ENCODE measurements at places on chromosomes 2 and 18.

DNA sequence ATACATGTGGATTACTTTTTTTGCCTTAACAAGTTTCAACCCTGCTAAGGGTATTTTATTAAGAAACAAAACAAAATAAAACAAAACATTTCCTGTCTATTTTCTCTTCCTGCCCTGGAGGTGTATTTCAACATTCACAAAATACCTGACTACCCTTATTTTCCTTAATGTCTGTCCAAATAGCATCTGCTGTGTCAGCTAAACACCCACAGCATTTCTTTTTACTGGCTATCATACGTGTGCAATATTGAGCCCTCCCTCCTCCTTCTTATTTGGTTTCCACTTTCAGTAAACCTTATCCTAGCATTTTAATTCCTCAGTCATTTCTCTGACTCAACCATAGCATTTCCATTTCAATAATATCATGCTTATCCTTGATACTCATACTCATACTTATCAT is 1420.0 kb upstream of the ZEB2 start:
- DNase-seq = no peak

- DNase-seq = no peak
Observed at GRCh38 chr2:4668381-4668780, 965.0 kb downstream of the DCDC2C start.

GRCh38 chr2:100010606-100011005 is 131.8 kb downstream of the AFF3 start:
- DNase-seq = no peak

GRCh38 chr2:227939271-227940027 is 68.0 kb downstream of the DAW1 start:
- peak; percentile 70 for DNase-seq

GRCh38 chr2:216624251-216624650 is 9.0 kb upstream of the IGFBP2 start:
- DNase-seq = no peak

DNA sequence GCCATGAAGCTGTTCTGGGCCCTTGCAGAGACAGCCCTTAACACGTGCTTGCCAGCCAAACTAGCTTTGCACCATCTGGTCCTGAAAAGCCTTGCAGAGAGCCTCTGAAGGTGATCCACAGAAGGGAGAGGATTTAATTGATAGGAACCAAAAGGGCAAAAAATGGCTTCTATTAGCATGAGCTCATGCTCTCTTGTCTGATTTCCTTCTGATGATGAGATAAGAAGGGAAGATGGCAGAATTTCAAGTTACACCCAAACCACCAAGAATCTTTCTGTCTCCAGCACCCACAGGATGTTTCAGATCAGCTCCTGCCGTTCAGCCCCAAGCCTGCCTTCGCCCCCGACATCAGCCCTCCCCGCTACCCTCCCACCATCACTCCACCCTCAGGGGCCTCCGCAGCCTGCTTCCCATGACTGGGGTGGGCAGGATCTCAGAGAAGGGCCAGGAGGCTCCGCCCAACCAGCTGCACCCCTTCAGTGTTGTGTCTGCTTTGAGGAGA is 23.4 kb upstream of the GLI2 start:
- no peak for DNase-seq

- no peak for DNase-seq
Observed at GRCh38 chr2:111032721-111033429, 87.8 kb upstream of the BCL2L11 start.

DNA sequence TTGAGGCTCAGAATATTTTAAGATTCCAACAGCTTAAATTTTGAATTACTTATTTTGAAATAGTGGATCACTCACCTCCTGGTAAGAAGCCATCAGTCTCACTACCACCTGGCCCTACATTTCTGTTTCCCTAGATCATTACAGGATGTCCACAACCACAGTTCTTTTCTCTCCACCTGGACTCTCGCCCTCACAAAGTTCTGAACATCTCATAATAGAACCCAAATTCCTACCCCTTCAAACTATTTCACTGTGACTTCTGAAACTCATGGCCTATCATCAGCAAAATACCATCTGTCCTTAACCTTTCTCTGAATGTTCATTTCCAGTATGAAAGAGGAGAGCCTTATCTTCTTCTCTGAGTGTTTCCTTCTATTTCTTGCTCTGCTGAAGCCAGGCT is 299.2 kb upstream of the MGAT5 start:
- no peak for DNase-seq

GRCh38 chr2:68263632-68264031 is 11.3 kb upstream of the PPP3R1 start:
- no peak for DNase-seq

DNA sequence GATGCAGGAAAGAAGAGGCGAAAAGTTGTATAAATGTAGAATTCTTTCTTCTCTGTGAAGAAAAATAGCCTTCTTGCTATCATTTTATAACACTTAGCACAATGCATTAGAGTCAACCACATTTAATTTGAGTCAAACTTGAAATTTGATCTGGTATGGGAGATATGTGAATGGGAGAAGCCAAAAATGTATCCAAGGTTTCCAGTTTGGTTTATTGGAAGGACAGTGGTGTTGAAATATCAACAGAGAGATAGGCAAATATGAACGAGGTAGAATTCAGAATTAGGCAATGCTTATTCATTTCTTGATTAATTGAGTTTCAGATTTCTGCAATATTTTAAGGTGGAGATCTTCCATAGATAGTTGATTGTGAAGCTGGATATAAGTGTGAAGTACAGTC is 991.9 kb upstream of the CHAC2 start:
- DNase-seq = no peak

DNA sequence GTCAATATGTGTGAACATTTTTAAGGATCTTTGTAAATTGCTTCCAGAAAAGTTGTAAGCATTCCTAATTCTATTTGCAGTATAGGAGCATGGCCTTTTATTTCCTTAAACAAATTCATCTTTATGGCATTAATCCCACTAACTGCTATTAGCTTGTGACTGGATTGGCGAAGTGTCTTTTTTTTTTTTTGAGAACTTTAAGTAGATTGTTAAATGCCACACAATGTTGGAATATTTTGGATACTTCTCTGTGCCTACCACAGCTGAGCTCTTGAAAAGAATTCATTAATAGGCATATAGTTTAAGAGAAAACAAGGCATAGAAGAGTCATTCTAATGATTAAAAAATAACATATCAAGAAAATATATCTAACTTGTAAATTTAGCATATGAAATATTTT is 129.7 kb downstream of the LAMA3 start:
- DNase-seq = no peak

- no peak for DNase-seq
Observed at GRCh38 chr2:28435814-28436351, 43.2 kb downstream of the FOSL2 start.

DNA sequence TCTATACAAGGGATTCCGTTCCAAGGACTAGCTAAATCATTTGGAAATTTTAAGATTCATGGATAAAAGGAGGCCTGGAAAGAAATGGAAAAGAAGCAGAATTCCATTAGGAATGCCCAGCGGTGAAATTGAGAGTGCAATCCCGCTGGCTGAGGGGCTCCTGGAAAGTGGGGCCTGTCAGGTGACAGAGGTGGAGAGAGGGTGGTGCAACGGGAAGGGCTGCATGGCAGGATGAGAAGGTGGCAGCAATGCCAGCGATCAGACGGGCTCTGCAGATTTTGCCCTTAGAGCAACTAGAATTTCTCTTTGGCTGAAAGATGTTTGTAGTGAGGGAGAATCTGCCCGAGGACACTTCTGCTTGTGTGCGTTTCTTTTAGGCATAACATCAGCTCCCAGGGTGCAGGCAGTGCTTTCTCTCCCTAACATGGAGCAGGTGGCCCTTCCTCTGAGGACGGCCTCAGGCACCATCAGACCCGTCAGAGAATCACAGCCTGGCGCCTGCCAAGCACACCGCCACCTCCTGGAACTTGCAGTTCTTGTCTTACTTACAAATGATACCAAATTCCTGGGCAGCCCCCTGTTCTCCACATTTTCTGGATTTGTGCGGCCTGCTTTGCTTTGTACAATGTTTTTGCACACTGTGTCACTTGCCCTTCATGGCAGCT is 261.6 kb downstream of the NDUFA10 start:
- DNase-seq = no peak

GRCh38 chr2:65579506-65580235 is 147.3 kb upstream of the SPRED2 start:
- DNase-seq = no peak

GRCh38 chr2:127106457-127106990 is 430 bp downstream of the BIN1 start:
- DNase-seq = peak; percentile 43

DNA sequence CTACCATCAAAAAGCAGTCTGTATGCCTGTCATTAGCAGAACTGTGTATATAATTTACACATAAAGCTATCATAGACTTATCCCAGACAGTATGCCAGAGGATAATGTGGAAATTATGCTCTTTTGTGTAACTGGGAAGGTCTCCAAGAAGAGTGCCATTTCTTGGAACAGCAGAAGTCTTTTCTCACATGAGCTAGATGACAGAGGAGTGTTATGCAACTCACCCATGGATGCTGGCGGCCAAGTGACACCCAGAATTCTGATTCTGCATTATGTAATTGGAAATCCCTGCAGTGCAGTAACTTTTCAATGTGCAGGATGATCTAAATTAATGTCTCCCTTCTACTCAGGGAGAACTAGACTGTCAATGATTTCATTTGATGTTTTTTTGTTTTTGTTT is 160.0 kb downstream of the UBE2E3 start:
- peak; percentile 9 for DNase-seq

DNA sequence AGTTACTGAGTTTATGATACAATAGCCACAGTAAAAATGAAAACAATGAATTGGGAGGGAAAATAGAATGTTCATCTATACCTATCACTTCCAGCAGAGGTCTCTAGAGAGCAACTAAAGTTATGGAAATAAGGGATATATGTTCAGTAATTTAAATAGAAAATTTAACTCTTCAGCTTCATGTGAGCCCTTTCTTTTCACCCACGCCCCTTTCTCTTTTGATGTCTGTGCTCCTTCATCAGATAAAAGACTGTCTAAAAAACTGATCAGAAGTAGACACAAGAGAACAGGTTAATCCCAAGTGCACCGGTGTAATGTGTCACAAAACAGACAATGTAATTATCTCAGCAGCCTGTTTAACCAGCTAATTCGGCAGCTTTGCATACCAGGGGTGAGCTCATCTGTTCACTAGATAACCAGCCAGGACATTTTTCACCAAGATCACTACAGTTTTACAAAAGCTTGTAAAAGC is 238.5 kb upstream of the ERBB4 start:
- DNase-seq = peak; percentile 40

GRCh38 chr2:133509777-133510176 is 58.5 kb downstream of the NCKAP5 start:
- DNase-seq = no peak

DNA sequence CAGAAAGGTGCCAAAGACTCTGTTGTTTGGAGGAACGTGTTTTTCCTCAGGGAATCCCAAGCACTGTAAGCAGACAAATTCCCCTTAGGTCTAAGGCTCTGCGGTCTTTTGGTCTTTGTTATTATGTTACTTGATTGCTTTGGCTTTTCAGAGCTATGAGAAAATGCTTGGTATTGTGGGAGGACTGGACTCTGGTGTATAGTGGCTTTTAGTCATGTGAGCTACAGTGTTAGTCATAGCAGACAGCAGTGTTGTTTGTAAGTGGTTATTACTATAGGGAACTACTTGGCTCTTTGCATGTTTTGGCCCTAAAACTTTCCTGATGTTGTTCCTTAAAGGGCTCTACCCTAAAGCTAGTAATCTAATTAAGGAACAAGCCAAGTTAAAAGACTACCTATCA is 956.2 kb upstream of the LRATD1 start:
- DNase-seq = no peak

- DNase-seq = no peak
Observed at GRCh38 chr2:102717308-102718018, 44.4 kb upstream of the TMEM182 start.

GRCh38 chr2:59425247-59425646 is 1128.2 kb downstream of the BCL11A start:
- no peak for DNase-seq

GRCh38 chr2:4214444-4215205 is 511.2 kb downstream of the DCDC2C start:
- DNase-seq = no peak

DNA sequence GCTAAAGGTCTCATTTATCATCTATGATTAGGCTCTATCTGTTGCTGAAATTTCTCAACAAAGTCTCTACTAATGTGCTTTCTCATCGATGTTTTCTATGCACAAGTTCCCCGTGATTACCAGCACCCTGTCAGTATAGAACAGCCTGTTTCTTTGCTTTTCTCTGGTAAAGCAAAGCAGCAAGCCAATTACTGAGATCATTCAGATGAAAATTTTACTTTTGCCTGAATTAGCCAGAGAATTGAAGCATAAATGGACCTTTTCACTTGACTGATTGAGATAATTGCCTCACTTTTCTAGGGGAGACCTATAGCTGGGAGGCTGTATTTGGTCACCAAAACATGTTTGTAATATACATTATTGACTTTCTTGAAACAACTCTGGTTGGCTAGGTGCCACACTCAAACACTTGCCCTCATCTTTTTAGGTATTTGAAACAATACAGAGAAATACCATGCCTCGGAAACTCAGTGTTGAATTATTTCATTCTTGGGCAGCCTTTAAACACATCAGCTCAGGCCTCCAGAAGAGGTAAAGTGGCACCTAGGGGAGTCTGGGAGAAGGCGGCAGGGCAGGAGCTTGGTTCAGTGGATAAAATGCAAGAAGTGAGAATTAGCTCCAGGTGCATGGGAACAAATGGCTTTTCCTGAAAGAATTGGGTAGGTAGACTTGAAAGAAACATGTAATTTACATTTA is 96.2 kb downstream of the GALNT3 start:
- no peak for DNase-seq

- DNase-seq = no peak
Observed at GRCh38 chr2:240960309-240960970, 38.0 kb upstream of the SNED1 start.

DNA sequence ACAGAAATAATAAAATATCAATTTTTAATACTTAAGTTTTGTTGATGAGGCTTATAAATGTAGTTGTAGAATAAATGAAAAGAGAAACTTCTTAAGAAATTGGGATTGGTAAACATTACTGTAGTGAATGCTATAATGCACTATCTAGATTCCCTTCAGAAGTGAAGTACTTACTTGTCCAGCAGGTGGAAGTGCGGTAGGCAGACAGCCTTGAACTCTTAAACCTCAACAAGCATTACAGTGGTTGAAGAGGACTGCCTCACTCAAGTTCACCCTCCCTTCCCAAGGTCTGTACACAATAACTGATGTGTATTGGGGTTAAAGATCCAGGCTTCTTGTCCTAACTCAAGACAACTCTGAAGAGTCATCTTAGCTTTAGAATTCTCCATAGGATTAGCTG is 931.0 kb upstream of the LRRTM1 start:
- no peak for DNase-seq

DNA sequence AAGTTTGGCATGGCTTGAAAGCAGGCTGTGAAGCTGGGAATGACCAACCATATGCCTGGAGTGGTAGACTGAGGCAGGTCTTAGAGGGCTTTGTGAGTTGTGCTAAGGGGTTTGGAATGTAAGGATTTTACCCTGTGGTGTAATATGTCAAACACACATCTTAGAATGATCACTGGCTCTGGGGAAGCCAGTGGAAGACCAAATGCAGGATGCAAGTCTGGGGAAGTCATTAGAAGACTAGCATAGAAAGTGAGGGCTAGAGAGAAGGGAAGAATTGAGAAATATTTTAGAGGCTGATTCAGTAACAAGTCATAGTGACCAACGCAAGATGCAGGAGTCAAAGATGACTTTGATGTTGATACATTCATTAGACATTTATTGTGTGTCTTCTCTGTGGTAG is 3.5 kb upstream of the FHOD3 start:
- DNase-seq = no peak

GRCh38 chr2:173991856-173992588 is 26.8 kb upstream of the SP3 start:
- DNase-seq = no peak

Data from NB4 (cell line).